Stimulated activated CD4-positive, alpha-beta T cell treated with anti-CD3 and anti-CD28 coated beads, Interleukin-2, amount 100 ng/mL, for 24 hours (primary cell): ENCODE measurements at places on chromosomes 6 and 20.

DNA sequence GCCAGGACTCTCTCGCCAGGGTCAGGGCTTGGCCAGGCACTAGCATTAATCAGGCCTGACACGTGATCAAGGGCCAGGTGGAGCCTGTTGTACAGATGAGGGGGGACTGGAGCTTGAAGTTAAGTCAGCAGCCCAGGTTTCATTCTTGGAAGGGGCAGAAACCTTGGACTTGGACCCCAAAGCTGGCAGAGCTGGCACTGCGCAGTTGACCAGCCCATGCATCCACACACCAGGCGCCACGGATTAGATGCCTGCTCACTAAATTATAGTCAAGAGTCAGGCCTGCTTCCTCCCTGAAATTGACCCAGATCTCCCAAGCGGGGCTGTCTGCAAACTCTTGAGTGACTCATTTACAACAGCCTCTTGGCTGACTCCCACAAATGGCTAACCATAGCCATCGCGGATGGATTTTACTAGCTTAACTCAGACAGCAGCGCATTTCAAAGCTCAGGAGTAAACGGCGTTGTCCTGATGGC lies 4.1 kb upstream of the TAF4 start:
- DNase-seq: no peak

GRCh38 chr6:73491377-73491776 lies 29.5 kb downstream of the EEF1A1 start:
- DNase-seq: no peak

GRCh38 chr20:20215976-20216727 lies 151.8 kb upstream of the INSM1 start:
- DNase-seq: no peak

DNA sequence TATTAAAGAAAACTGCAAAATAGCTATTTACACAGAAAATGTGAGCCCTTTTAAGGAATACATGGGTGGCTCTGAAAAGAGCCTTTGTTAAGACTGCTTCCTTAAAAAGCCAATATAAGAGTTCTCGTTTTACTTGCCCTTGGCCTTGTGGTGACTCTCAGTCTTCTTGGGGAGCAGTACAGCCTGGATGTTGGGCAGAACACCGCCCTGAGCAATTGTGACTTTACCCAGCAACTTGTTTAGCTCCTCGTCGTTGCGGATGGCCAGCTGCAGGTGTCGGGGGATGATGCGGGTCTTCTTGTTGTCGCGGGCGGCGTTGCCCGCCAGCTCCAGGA lies 111.5 kb downstream of the HFE start:
- no peak for DNase-seq

- DNase-seq: no peak
Measured at GRCh38 chr6:3546121-3546520, 89.3 kb upstream of the SLC22A23 start.

DNA sequence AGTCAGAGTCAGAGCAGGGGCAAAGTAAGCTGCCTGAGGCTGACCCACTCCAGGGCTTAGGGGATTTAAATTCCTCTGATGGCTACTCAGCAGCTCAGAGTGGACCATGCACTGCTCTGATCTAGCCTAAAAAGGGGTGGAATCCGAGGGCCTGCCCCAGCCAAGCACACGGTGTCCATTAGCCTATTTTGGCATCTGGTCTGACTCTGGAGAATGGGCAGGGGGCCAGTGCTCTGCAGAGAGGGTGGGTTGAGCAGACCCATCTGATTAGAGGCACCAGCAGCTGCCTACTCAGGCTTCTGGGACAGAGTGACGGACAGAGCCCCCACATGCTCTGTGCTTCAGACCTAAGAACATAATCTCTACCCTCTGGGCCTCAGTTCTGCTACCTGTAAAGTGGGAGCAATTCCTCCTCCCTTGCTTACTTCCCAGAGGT lies 25.9 kb upstream of the TGM2 start:
- DNase-seq: no peak

- DNase-seq: no peak
Measured at GRCh38 chr20:23519556-23519955, 28.6 kb downstream of the CST8 start.

- DNase-seq: no peak
Measured at GRCh38 chr20:24987244-24987643, 5.3 kb downstream of the APMAP start.

- DNase-seq: no peak
Measured at GRCh38 chr6:149921361-149921760, 1.6 kb downstream of the RAET1G start.

GRCh38 chr20:7850775-7851490 lies 89.3 kb downstream of the HAO1 start:
- no peak for DNase-seq

GRCh38 chr6:138287144-138287955 lies 69.1 kb upstream of the PBOV1 start:
- peak; percentile 57 for DNase-seq

- DNase-seq: no peak
Measured at GRCh38 chr20:62627901-62628612, 14.2 kb upstream of the SLCO4A1 start.

DNA sequence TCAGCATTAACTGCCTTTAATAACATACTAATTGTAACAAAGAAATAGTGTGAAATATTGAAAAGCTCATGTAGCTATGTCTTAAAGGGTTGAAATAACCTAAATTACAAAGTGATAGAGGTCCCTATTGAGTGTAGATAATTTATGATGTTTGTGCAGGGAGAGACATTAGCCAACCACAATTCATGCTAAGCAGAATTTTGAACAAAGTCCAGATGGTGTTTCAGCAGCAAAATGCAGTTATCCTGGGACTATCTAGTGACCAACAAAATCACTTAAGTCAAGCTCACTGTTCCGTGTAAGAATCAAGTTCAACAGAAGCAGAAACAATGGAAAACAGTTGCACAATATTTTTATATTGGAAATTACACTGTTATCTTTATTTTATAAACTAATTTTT lies 218.5 kb downstream of the SIM1 start:
- no peak for DNase-seq

- DNase-seq: no peak
Measured at GRCh38 chr6:157937916-157938315, 43.7 kb upstream of the SYNJ2 start.

DNA sequence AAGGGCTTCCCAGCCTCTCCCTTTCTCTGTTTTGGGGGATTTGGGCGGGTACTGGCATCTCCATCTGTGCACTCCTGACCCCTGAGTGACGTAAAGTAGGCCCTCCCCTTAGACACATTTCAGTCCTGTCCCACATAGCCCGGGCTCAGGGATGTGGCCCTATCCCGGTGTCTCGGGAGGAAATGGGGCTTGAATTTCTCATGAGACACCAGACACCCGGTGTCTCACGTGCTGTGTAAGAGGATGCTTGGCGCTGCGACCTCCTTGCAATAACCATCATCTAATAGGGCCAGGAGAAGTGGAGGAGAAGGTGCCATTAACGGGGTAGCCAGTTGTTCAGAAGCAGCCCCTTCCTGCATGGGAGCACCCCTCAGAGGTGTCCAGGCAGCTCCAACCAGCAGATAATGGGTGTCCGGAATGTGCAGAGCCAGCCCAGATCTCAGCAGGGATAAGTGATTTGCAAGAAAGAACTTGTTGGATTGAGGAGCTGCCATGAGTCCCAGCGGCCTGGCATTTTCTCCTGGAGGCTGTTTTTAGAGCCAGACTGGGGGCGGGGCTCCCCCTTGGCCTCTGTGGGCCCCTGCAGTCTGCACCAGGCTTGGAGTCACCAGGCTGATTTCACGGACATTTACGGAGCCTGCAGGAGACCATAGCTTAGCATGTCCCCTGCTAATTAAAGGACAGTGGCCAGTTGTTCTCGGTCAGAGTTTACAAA lies 372.0 kb downstream of the PREX1 start:
- DNase-seq: no peak

DNA sequence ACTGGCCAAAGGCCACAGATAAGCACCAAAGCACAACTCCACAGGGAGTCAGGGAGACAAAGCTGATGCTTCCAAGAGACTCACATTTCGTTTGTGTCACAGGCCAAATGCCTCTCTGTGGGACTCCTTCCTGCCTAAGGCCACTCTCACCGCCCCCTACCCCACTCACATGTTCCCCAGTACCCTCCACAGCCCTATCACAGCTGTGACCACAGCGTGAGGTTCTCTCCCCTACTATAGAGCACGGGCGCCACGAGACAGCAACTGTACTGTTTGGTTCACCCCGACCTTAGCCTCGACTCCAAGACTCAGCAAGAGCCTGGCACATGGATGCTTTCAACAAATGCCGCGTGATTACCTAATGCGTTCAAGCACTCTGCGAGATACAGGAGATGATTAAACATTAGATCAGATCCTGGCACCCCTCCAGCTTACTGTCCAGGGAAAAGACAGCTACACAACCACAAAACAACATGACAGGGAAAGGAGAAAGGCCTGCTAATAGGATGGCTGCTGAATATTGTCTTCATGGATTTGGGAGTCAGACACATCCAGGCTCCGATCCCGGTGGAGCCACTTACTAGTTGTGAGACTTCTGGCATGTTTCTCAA lies 105.5 kb downstream of the AGPAT4 start:
- no peak for DNase-seq

GRCh38 chr6:89313006-89313405 lies 2.1 kb downstream of the GABRR2 start:
- DNase-seq: no peak

DNA sequence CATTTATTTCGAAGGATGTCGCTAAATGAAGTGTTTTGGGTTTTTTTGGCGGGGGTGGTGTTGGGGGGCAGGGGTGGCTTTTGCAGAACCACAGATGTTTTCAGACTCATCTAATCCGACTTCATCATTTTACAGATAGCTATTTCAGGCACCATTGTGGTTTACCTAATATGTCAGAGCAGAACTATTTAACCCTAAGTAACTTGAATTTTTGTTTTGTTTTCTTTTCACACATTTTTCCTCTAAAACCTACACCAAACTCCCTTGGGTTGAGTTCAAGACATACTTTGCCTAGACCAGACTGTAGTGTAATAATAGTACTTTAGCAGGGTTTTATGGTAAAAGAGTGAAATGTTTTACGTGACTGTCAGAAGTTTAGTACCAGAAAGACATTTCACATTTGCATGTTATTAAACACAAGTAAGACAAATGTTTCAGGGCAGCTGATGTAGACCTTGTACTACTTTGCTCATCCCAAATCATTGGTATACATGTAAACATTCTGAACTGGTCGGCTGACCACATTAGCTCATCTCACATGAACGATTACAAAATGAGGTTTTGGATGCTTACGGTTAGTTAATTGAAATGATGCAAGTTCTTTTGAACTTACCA lies 37.7 kb downstream of the MAP3K4 start:
- no peak for DNase-seq

- no peak for DNase-seq
Measured at GRCh38 chr20:3847429-3847940, 851 bp downstream of the MAVS start.

GRCh38 chr6:166757232-166758135 lies 130.4 kb upstream of the RPS6KA2 start:
- peak; percentile 15 for DNase-seq

DNA sequence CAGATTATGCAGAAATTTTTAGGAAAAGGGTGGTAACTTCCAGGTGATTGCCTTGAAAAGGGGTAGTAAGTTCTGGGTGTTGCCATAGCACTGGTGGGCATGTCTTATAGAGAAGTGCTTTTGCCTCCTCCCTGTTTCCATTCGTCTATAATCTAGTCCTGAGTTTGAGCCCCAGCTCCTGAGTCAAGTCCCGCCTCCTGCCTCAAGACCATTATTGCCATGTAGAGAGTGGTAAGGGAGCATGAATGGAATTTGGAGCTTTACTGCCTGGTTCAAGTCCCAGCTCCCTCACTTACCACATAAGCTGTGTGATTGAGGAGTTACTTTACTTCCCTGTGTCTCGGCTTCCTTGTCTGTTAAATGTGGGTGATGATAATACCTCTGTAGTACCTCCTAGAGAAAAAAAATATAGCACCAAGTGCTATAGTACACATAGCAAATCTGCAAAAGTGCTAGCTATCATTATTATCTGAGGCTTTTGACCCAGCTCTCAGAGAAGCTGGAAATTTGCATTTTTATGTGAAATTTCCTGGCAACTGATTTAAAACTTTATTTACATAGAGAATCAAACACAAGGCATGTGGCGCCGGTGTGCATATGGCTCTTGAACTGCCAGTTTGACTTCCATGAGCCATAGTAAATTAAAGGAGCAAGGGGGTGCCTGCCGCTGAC lies 36.0 kb downstream of the TGM6 start:
- no peak for DNase-seq

DNA sequence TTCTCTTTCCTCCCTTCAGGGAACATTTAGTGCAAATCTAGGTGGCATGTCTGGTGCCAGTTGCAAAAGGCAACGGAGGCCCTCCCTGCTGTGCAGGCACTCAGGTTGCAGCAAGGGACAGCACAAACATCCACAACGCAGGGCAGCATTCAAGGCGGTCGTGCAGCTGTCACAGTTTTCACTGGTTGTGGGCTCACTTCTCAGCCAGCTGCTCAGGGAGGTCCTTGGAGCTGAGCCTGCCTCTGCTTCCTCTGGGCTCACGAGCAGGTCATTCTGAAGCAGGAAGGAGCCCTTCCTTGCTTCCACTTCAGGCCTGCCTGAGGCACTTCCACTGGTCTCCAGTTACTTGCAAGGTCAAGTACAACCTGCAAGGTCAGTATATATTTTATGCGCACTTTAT lies 3.8 kb upstream of the NPEPL1 start:
- DNase-seq: no peak

DNA sequence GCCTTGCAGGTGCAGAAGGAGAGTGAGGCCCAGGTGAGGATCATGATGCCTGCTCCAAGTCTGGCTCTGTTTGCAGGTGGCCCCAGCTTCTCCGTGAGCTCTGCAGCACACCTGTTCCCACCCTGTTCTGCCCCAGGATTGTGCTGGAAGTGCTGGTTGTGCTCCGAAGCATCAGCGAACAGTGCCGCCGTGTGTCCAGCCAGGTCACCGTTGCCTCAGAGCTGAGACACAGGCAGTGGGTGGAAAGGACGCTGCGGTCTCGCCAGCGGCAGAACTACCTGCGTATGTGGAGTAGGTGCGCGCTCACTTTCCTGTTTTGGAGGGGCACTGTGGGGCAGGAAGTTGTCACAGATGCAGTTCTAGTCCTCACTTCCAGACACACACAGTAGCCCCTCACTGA lies 25.0 kb downstream of the ERMARD start:
- DNase-seq: no peak

GRCh38 chr20:2408111-2408510 lies 27.4 kb downstream of the TGM6 start:
- no peak for DNase-seq

GRCh38 chr20:51562027-51562331 lies 19.5 kb upstream of the NFATC2 start:
- no peak for DNase-seq

- peak; percentile 62 for DNase-seq
Measured at GRCh38 chr6:137799950-137800568, 67.0 kb upstream of the TNFAIP3 start.

DNA sequence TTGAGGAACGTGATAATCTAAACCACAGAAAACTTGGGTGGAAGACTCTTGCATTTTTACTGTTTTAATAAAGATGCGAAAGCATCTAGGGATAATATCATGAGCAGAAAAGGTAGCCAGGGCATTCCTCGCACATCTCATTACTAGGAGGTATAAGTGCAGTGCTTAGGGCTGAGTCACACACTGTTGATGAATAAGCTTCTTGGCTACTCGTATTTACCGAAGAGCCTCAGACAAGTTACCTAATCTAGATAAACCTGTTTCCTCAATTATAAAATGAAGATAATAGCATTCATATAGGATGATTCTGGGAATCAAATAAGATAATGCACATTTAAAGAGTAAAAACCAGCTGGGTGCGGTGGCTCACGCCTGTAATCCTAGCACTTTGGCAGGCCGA lies 780 bp upstream of the KIAA0319 start:
- no peak for DNase-seq
